ENCODE measurements at places on chromosomes 6 and 20.

GRCh38 chr6:168088161-168089053, 9.4 kb upstream of the FRMD1 start:
- H3K4me1 ChIP-seq: no peaks in the 10 kb centered on the region
- no peak for DNase-seq
- H3K27me3 ChIP-seq: no peaks in the 10 kb centered on the region
- H3K36me3 ChIP-seq: no peaks in the 10 kb centered on the region
- H3K4me3 ChIP-seq: no peak overlapping the region

- H3K4me3 ChIP-seq: no peak overlapping the region
- no peaks in the 10 kb centered on the region for H3K27me3 ChIP-seq
- no peak overlapping the region for H3K27ac ChIP-seq
- no peaks in the 10 kb centered on the region for H3K4me1 ChIP-seq
- no peak for DNase-seq
Measured at GRCh38 chr6:72861935-72862432, 240.1 kb downstream of the KCNQ5 start.

GRCh38 chr6:75493400-75494064, at the start of gene FILIP1:
FILIP1 (minus strand) TSS chr6:75493800; CDS start chr6:75414972, 78,828 bp downstream.
- H3K27ac ChIP-seq: no peak within 1 kb of the TSS
- no peaks in the 10 kb centered on the region for H3K36me3 ChIP-seq
- no peak within 1 kb of the TSS for H3K4me3 ChIP-seq
- peaks cover 3% of the 10 kb centered on the region for H3K4me1 ChIP-seq
- DNase-seq: no peak

- no peaks in the 10 kb centered on the region for H3K36me3 ChIP-seq
- H3K4me1 ChIP-seq: peaks cover 53% of the 10 kb centered on the region
- no peak overlapping the region for H3K4me3 ChIP-seq
- DNase-seq: no peak
- no peak overlapping the region for H3K27ac ChIP-seq
Measured at GRCh38 chr6:335572-335971, 43.3 kb downstream of the DUSP22 start.

DNA sequence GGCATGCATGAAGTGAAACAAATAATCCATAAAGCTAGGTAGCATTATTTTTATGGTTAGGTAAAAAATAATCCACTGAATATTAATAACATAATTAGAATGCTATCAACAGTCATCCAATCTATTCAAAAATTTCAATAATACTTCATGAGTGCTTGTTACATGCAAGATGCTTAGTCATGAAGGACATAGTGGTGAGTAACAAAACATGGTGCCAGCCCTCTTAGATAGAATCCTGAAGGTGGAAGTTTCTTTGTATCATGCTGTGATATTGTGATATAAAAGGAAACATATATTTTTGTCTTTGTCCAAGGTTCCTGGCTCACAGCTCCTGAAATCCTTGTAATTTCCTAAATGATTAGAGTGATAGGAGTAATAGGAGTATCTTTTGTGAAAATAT, 14.9 kb downstream of the RCAN2 start:
- H3K4me3 ChIP-seq: no peak overlapping the region
- no peaks in the 10 kb centered on the region for H3K36me3 ChIP-seq
- no peak for DNase-seq
- no peak overlapping the region for H3K27ac ChIP-seq

GRCh38 chr6:74731204-74731603, 474.6 kb downstream of the COL12A1 start:
- no peaks in the 10 kb centered on the region for H3K36me3 ChIP-seq
- no peak overlapping the region for H3K4me3 ChIP-seq
- no peaks in the 10 kb centered on the region for H3K27me3 ChIP-seq
- no peaks in the 10 kb centered on the region for H3K4me1 ChIP-seq
- no peak overlapping the region for H3K27ac ChIP-seq
- no peak for DNase-seq

GRCh38 chr6:30955367-30956042, 14.7 kb downstream of the MUCL3 start:
- H3K4me3 ChIP-seq: peak overlapping the region; percentile 29
- no peak overlapping the region for H3K27ac ChIP-seq
- H3K4me1 ChIP-seq: peaks cover 15% of the 10 kb centered on the region
- H3K36me3 ChIP-seq: no peaks in the 10 kb centered on the region
- H3K27me3 ChIP-seq: peaks cover 4% of the 10 kb centered on the region
- DNase-seq: peak; percentile 79

DNA sequence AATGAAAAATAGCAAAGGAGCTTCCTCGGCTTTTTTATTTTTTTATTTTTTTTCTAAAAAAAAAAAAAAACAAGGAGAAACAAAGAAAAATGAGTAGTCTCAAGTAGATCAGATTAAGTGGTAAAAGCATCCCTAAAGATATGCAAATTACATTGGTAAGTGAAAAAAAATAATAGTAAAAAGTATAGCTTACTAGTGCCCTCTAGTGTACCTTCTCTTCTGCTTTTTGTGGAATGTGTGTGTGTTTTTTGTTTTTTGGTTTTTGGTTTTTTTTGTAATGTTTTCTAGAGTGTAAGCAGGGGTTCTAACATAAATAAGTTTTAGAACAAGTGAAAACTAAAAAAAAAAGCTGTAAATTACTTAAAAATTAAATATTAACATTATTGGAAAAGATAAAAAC, 1062.0 kb downstream of the HACE1 start:
- no peaks in the 10 kb centered on the region for H3K27me3 ChIP-seq
- no peak for DNase-seq
- no peak overlapping the region for H3K27ac ChIP-seq
- no peaks in the 10 kb centered on the region for H3K4me1 ChIP-seq

- no peaks in the 10 kb centered on the region for H3K36me3 ChIP-seq
- DNase-seq: no peak
- H3K27me3 ChIP-seq: peaks cover 33% of the 10 kb centered on the region
- peaks cover 12% of the 10 kb centered on the region for H3K4me1 ChIP-seq
- H3K27ac ChIP-seq: no peak overlapping the region
Measured at GRCh38 chr6:1619673-1620503, 10.2 kb downstream of the FOXC1 start.

DNA sequence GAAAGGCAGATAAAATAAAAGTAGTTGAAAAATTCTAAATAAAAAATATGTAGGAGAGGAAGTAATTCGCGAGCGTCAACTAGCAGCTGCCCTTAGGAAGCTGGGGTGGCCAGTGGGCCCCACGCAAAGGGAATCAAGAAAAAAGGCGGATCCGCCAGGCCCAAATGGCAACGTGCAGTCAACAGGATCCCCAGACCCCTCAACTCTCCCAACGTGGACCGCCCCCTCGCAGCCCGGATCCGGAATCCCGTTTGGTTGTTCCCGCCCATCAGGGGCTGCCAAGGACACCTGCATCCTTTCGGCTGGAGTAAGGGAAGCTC, 296 bp downstream of the DZANK1 start:
- no peaks in the 10 kb centered on the region for H3K27me3 ChIP-seq
- DNase-seq: no peak
- H3K27ac ChIP-seq: peak overlapping the region; percentile 84

- H3K4me3 ChIP-seq: no peak overlapping the region
- DNase-seq: no peak
- no peaks in the 10 kb centered on the region for H3K27me3 ChIP-seq
- H3K4me1 ChIP-seq: no peaks in the 10 kb centered on the region
Measured at GRCh38 chr6:21748343-21749056, 154.9 kb downstream of the SOX4 start.

GRCh38 chr6:157825243-157825904, 2.3 kb downstream of the SNX9 start:
- H3K4me3 ChIP-seq: no peak overlapping the region
- no peak for DNase-seq
- H3K36me3 ChIP-seq: no peaks in the 10 kb centered on the region
- H3K4me1 ChIP-seq: peaks cover 15% of the 10 kb centered on the region

DNA sequence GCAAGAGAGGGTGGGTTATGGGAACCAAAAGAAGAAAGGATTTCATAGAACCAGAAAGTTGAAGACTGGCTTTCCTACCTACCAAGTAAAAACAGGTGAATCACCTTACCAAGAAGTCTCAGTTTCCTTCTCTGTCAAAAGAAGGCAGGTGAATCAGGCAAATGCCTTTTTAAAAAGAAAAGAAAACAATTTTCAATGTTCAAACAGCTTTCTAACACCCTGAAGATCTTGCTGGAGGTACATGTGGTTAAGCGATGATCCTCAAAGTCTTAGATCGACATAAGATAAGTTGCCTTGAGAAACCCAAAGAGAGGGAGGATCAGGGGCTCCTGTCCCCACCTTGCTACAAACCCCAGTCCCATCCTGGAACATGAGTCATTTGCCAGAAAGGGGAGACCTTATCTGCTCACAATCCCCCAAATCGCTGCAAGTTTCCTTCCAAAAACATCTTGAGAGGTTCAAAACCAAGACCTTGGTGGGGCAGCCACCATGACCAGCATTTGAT, 71.6 kb downstream of the NFATC2 start:
- no peak overlapping the region for H3K4me3 ChIP-seq
- H3K4me1 ChIP-seq: peaks cover 11% of the 10 kb centered on the region
- H3K27me3 ChIP-seq: no peaks in the 10 kb centered on the region
- H3K36me3 ChIP-seq: peaks cover 76% of the 10 kb centered on the region
- H3K27ac ChIP-seq: no peak overlapping the region

DNA sequence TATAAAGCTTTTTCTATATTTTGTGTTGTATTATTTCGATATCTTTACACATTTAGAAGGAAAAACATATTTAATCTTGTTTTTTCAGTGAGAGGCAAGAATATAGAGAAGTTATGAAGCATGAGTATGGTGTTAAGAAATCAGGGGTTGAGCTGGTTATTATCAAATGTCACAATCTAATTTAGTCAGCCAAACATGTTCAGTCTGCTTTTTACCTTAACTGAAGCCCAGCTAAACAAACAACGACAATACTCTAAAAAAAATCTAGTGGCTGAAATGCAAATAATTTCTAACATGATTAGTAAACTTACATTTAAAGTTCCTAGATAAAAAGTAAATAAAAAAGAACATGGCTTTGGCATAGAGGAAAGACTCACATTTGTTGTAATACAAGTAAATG, 433.8 kb upstream of the NRSN1 start:
- no peaks in the 10 kb centered on the region for H3K4me1 ChIP-seq
- H3K4me3 ChIP-seq: no peak overlapping the region
- DNase-seq: no peak
- no peaks in the 10 kb centered on the region for H3K27me3 ChIP-seq
- no peak overlapping the region for H3K27ac ChIP-seq

DNA sequence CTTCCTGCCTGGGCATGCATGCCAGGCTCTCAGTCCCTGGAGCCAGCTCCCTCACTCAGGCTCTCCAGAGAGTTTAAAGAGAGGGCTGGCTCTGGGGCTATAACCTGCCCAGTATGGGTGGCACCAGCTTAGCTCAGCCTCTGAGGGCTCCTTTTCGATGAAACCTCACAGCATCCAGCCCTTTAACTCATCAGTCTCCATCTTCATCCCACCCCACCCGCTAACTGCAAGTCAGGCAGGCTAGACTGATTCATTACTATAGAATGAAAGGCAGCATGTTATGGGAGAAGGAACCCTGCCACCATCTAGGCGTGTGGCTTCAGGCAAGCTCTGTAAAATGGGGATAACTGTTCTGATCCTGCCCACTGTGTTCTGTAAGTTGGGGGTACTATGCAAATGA, 53.5 kb downstream of the RAB44 start:
- peaks cover 49% of the 10 kb centered on the region for H3K4me1 ChIP-seq
- no peak for DNase-seq
- H3K36me3 ChIP-seq: no peaks in the 10 kb centered on the region
- H3K27ac ChIP-seq: no peak overlapping the region
- H3K4me3 ChIP-seq: no peak overlapping the region
- no peaks in the 10 kb centered on the region for H3K27me3 ChIP-seq

GRCh38 chr6:132218059-132218696, 183.1 kb downstream of the MOXD1 start:
- H3K36me3 ChIP-seq: no peaks in the 10 kb centered on the region
- H3K27ac ChIP-seq: no peak overlapping the region
- no peak overlapping the region for H3K4me3 ChIP-seq
- no peaks in the 10 kb centered on the region for H3K27me3 ChIP-seq
- DNase-seq: no peak

DNA sequence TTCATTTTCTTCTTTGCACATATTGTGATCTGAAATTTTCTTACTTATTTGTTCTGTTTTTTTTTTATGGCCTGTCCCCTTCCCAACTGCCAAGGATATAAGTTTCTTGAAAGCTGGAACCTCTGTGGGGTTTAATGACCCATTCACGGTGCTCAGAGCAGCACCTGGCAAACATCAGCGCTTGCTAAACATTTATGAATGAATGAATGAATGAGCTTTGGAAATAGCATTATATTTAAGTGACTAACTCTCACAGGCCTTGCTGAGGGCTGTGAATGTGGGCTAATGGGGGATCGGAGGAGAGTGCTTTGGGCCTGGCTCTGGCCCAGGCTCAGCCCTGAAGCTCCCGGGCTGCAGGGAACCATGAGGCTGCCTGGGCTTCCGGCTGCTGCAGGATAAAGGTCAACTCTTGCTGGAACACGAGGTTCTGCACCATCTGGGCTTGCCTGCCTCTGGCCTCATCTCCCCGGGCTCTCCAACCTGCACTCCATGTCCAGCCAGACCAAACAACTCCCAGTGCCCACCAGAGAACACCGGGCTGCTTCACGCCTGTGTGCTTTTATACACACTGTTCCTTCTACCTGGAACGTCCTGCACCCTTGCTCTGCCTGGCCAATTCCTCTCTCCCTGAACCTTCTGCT, 14.6 kb upstream of the ARMC12 start:
- no peaks in the 10 kb centered on the region for H3K36me3 ChIP-seq
- H3K27ac ChIP-seq: no peak overlapping the region
- DNase-seq: no peak
- peaks cover 54% of the 10 kb centered on the region for H3K4me1 ChIP-seq
- no peak overlapping the region for H3K4me3 ChIP-seq
- no peaks in the 10 kb centered on the region for H3K27me3 ChIP-seq

- no peak overlapping the region for H3K4me3 ChIP-seq
- H3K4me1 ChIP-seq: peaks cover 16% of the 10 kb centered on the region
- H3K27ac ChIP-seq: no peak overlapping the region
Measured at GRCh38 chr20:5481872-5482271, 165.1 kb upstream of the PROKR2 start.

DNA sequence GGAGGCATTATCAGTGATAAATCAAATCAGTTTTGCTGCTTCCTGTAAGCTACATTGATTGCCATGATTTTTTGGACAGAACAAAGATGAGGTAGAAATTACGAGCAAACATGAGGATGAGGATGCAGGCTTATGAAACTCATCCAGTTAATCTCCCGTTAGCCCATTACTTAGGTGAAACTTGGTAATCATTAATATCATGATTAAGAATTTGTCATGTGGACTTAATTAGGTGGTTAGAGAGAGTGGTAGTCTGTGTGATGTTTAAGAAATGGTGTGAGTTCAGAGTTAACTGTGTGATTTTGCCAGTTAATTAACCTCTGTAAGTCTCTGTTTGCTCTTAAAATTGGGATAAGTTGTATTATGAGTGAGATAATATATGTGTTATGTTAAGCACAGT, 62.0 kb downstream of the TSPYL4 start:
- H3K27me3 ChIP-seq: no peaks in the 10 kb centered on the region
- H3K4me3 ChIP-seq: no peak overlapping the region
- H3K36me3 ChIP-seq: no peaks in the 10 kb centered on the region
- no peaks in the 10 kb centered on the region for H3K4me1 ChIP-seq
- no peak for DNase-seq
- H3K27ac ChIP-seq: no peak overlapping the region

- H3K27me3 ChIP-seq: no peaks in the 10 kb centered on the region
- H3K36me3 ChIP-seq: no peaks in the 10 kb centered on the region
- H3K4me3 ChIP-seq: no peak overlapping the region
- no peak overlapping the region for H3K27ac ChIP-seq
Measured at GRCh38 chr6:148681666-148682065, 65.2 kb upstream of the UST start.

- no peaks in the 10 kb centered on the region for H3K4me1 ChIP-seq
- no peak overlapping the region for H3K4me3 ChIP-seq
- H3K27ac ChIP-seq: no peak overlapping the region
- no peaks in the 10 kb centered on the region for H3K27me3 ChIP-seq
Measured at GRCh38 chr6:160260367-160260766, 1.7 kb upstream of the SLC22A2 start.

GRCh38 chr6:76453270-76453669, 380.8 kb upstream of the IMPG1 start:
- H3K36me3 ChIP-seq: no peaks in the 10 kb centered on the region
- H3K27me3 ChIP-seq: no peaks in the 10 kb centered on the region
- DNase-seq: no peak
- no peak overlapping the region for H3K27ac ChIP-seq
- H3K4me1 ChIP-seq: no peaks in the 10 kb centered on the region
